ENCODE measurements at places on chromosomes 12 and 14.

- DNase-seq: no peak
These were observed 95.8 kb downstream of the NELL2 start for GRCh38 chr12:44780221-44780790.

DNA sequence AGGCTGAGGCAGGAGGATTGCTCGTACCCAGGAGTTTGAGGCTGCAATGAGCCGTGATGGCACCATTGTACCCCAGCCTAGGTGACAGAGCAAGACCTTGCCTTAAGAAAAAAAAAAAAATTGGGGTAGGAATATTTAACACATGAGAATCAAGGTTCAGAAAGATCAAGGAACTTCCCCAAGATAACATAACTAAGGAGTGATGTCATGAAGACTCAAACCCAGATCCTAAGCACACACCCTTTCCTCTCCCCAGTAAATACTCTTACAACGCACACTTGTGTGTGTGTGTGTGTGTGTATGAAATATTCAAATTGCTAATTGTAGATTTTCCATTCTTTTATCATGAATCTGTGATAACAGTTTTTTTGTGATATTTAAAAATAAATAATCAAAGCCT lies 90.6 kb upstream of the NUDT4 start:
- DNase-seq: no peak

DNA sequence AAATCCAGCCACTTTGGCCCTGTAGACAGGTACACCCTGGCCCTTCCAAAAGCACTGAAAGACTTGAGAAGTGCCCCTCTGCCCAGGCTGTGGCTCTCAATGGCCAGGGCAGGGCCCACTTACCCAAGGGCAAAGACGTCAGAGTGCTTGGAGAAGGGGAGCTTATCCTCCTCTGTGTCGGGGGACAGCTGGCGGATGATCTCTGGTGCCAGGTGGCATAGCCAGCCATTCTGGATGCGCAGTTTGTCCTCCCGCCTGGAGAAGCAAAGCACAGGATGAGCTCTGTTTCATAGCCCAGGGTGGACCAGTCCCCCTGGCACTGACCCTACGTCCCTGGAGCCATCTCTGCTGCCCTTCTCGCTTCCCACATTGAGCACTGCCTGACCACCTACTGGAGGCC lies 114.9 kb upstream of the NOS1 start:
- DNase-seq: no peak

- no peak for DNase-seq
These were observed 262.5 kb downstream of the DPF3 start for GRCh38 chr14:72631401-72631800.

- DNase-seq: peak; percentile 36
These were observed at the start of gene RILPL1 for GRCh38 chr12:123533672-123534643. Gene RILPL1, minus strand, starts transcription at chr12:123533719. Its CDS starts 237 bp downstream, at chr12:123533482.

DNA sequence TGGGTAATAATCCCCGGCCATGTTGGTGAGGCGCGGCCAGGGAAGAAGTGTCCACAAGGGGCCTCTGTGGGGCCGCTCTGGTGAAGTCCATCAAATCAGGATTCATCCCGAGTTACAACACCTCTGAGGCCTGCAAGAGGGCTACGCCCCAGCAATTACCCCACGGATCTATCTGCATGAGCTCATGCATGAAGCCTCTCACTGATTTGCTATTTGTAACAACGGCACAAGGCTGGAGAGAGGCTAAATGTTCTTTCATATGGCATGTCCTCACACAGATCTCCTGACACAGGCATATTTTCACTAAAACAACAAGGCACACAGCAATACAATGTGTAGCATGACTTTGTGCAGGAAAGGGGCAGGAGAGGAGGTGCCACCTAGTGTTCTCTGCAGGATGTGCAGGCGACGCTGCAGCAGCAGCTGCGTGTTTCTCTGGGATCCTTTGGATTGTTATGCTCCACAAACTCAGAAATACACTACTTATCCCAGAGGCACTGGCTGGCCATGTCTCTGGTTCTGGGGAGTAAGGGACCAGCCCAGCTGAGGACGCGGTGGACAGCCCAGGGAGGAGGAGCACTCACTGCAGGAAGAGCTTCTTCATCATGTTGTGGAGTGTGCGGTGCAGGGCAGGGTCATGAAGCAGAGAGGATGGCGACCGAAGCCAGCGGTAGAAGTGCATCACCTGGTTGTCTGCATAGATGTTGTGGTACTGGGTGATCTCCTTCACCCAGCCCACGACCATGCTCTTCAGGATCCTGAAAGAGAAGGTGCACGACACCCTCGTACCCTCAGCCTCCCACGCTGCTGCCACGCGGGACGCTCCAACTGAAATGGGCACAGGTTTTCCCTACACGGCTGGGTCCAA lies 20.2 kb downstream of the P2RX2 start:
- DNase-seq: no peak

DNA sequence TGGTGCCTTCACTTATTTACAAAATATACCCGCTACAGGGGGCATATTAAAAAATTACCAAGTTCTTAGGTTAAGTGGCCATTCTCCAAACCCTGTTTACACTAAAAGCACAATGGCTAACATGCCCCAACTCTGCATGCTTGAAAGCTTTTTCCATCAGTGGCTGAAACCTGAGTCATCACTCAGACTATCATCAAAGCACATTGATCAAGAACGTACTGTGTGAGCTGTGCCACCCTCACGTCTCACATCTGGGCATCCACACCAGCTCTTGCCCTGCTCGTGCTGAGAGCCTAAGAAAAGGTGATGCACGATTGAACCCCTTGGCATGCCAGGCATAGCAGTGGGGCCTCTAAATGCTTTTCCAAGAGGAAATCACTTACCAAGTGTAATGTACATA lies 13.2 kb downstream of the AQP6 start:
- no peak for DNase-seq

DNA sequence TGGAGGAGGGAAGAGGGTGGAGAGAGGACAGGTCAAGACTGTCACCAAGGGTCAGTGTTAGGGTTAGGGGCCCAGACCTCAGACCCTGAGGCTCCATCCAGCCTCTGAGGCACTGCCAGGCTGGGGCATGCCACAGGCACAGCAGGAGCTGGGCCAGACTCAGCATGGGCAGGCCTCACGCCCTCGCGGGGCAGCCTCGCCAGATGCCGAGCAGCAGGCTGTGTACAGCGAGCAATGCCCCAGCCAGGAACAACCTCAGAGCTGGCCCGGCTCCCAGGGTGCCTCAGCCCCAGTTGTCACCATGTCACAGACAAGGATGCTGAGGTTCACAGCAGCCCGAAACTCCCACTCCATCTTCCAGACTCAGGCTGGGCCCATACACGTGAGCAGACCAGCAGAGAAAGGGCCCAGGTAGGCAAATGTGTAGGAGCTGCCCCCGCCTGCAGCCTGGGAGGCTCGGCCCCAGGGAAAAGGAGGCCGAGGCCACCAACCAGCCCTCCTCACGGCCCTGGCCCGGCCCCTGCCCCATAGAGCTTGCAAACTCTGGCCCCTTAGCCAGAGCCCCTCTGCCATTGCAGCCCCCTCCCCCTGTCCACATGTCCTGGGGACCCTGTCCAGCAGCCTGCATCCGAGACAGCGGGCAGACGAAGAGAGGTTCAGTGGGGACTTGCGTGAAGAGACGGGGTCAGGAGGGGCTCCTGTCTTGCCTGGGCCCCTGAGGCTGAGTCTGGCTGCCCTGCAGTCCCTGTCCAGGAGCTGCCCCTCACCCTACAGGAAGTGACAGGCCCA lies 7.5 kb downstream of the C14orf180 start:
- DNase-seq: no peak

DNA sequence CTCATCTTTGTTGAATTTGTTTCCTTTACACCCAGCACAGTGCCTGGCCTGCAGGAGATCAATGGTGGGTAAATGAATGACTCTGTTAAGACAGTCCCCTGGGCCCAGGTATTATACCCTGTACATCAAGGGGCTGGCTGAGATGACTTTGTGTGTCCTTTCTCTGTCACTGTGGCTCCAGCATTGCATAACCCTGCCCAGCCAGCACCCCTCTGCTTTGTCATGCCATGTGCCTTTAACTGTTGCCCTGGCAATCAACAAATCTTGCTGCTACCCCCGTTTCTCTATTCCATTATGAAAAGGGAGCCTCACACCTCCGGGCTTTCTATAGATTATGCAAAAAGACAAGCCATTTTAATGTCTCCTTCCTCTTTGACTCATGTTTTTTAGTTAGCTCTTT lies 7.6 kb upstream of the FLVCR2 start:
- no peak for DNase-seq

- no peak for DNase-seq
These were observed 291.8 kb upstream of the G2E3 start for GRCh38 chr14:30267141-30267540.

GRCh38 chr14:37089410-37089809 lies 83.0 kb downstream of the SLC25A21 start:
- DNase-seq: no peak

GRCh38 chr14:63770187-63770807 lies 42.4 kb upstream of the SGPP1 start:
- peak; percentile 69 for DNase-seq

DNA sequence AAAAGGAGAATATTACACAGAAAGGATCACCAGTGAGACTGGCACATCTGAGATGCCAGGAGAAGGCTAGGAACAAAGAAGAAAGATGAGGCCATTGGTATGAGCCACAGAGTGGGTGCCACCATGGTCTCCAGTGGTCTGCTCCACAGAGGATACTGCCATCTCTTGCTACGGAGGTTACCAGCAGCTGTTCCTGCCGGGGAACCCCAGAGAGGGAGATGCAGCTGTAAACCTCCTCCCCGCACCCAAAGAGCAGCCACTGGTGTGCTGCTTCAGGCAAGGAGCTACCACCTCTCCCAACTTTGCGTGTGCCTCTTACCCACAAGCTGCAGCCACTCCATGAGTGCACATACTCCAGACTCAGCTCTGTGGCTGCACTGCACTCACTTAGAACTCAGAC lies 201.5 kb upstream of the RTL1 start:
- DNase-seq: no peak

GRCh38 chr14:58077621-58078020 lies 74.4 kb downstream of the ARMH4 start:
- DNase-seq: no peak

GRCh38 chr14:35301735-35302528 lies 9.8 kb downstream of the PSMA6 start:
- no peak for DNase-seq

DNA sequence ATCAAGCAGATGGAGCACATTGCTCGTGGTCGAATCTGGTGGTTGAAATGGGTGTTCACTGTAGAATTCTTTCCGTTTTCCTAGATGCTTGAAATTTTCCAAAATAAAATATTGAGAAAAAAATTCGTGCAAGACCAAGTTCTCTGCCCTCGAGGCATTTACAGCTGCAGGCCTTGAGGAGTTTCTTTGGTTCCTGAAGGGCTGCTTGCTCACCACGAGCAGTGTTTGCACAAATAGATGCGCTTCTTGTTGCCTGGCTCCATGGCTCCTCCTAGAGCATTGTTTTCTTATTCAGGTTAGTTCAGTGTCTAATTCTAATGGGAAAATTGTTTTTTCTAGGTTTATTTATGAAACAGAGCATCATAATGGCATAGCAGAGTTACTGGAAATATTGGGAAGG lies 74.5 kb upstream of the DYNC1H1 start:
- peak; percentile 10 for DNase-seq

GRCh38 chr12:4997939-4998338 lies 45.7 kb upstream of the KCNA5 start:
- DNase-seq: no peak

- no peak for DNase-seq
These were observed 264.0 kb upstream of the GRIP1 start for GRCh38 chr12:66942741-66943465.

DNA sequence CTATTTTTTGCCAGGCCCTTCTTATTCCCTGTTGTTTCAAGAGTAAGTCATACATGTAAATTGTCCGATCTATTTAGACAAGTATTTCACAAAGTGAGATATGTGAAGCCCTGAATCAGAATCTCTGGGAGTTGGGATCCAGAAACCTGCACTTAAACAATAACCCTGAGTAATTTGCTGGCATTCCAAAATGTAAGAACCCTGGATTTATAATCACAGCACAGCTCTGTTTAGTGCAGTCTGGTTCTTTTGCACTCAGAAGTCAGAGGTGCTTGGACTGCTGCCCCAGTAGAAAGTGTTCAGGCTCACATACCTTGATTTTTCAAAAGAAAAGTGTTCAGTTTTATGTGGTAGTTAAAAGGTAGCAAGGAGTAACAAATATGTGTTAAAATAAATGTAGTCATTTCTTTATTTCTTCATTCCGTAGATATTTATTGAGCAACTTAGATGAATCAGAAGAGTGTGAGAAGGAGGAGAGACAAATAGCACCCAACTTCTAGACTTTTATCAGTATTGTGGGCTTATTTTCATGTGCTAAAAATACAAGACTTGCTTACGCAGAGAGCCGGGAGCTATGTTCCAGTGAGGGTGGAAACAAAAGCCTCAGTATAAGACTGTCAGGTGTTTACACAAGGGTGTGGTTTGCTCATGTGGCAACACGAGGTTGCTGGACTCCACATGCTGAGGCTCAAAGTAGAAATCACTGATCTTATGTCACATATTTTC lies 70.1 kb downstream of the SYNE2 start:
- no peak for DNase-seq

DNA sequence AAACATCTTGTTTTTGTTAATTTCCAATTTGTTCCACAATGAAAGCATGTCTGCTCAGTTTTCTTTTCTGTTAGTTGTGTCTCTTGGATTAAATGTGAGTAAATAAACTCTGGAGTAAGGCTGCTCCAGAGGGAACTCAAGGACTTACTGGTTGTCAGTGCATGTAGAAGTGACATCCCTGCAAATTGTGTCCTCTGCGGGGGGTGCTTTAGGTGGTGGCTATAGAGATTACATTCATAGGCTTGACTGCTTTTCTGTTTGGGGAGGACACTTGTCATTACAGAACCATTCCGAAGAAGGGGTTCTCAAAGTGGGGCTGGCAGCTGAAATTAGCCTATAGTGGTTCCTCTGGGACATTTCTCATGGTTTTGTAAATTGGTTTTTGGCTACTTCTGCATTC lies 8.8 kb downstream of the TMTC2 start:
- DNase-seq: no peak

DNA sequence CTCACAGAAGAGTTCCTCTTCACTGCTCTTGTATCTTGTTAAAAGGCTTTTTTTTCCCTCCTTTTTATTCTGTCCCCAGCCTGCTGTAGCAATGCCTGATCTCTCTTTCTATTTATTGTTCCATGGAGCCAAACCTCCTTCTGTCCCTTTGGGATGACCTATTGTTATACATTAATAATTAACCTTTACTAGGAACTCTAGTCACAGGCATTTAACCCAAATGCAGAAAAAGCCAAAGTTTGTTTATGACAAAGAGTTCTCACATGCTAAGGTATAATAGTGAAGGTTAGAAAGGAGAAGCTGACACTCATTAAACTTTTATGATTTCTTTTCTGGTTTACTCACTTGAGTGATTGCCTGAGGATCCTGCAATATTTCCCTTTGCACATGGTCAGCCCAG lies 535.8 kb downstream of the NRXN3 start:
- no peak for DNase-seq

- peak; percentile 29 for DNase-seq
These were observed 612 bp upstream of the SLC25A3 start for GRCh38 chr12:98592825-98593322.

DNA sequence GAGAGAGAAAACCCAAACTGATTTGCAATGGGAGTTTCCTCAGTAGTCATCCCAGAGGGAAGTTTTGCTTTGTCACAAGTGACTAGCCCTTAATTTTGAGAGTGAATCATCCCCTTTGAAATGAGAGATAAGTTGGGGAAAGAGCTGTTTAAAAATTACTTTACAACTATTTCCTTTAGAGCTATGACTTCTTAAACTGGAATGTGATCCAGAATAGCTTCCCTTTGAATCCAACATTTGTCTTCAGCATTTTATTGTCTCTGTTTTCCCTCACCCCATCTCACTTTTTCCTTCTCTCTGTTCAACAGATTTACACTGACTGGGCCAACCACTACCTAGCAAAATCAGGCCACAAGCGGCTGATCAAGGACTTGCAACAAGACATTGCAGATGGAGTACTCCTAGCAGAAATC lies 109.3 kb downstream of the NAV3 start:
- DNase-seq: no peak

GRCh38 chr14:68232300-68233055 lies 412.9 kb downstream of the RAD51B start:
- peak; percentile 22 for DNase-seq

Measured in CD4-positive, alpha-beta T cell treated with Interleukin-2 at 100 ng/mL for 4 hours (primary cell).